ENCODE measurements at places on chromosomes 5 and 9.

GRCh38 chr5:113771483-113771882 is 258.0 kb downstream of the YTHDC2 start:
- DNase-seq, result no peak

GRCh38 chr5:73977146-73977545 is 351.1 kb downstream of the ARHGEF28 start:
- no peak for DNase-seq

DNA sequence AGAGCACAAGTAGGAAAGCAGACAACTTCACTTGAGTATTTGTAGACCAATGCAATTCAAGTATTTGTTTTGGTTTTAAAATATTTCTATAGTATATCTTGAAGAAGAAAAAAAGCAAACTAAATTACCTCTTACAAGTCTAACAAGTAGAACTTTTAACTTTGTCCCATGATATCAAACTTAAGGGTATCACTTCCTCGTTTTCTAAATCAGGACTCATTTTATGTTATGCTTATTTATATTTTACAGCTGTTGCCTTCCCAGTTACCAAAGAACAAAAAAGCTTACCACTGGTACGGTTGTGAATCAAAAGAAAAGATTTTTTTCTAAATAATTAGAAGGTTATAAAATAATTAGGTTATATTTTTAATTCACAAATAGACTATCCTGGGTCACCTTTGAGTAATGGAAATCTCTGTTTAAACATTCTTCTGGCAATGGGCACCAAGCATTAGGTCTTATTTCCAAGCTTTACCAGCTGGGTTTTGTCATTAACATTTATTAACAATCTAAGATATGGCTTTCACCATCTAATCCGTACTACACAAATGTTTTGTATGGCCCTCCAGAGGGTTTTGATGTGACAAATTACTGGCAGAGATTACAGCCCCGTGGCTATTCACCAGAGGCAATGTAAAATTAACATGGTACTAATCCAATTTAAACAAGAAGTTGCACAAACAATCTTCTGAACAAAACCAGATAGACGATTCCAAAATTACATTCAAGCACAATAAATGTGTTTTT is 63.6 kb downstream of the CEP120 start:
- no peak for DNase-seq

- no peak for DNase-seq
Observed at GRCh38 chr9:123481209-123481865, 125.3 kb downstream of the CRB2 start.

DNA sequence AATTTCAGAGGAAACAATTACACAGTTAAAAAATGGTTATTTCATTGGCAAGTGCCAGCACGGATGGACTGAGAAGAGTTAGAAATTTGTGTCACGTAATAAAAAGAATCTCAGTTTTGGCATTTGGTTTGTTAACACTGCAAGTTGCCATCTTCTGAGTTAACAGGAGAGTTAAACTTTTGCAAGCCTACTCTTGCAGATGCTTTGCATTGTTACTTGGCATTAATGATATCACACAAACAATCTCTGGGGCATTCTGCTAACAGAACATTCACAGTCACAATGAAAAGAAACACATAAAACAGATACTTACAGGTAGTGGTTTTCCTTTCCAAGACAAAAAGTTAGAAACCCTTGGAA is 647 bp downstream of the FREM1 start:
- no peak for DNase-seq

DNA sequence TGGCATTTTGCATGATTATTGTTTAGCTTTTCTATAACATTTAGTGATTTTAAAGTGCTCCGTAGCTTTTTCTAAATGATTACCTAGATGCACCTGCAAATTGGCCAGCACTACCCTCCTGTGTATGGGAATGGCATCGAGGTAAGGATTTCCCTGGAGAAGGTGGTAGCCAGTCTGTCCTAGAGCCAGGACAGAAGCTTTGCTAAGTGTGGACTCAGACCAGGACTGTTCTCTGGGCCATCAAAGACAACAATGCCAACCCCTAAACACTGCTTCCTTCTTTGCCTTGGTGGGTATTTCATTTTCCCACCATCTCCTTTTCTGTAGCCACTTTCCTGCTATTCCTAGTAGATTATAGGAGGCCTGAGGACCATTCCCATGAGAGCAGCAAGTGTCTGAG is 53.0 kb downstream of the CD180 start:
- no peak for DNase-seq

DNA sequence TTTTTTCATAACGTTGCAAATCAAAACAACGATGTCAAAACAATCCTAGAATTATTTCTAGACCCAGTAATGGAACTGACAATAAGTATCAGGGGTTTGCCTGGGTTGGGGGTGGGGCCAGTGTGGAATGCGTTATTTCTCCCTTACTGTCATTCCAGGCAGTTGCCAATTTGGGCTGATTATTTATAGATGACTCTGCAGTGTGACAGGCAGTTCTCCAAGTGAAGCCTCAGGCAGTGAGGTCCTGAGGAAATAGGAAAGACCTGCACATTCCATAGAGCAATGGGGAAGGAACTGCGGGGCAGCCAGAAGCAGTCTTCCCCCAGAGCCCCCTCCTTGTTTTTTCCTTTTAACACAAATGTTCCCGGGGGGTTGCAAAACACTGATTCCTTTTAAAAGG is 179.0 kb downstream of the YTHDC2 start:
- no peak for DNase-seq

GRCh38 chr5:38638656-38639055 is 82.2 kb upstream of the LIFR start:
- DNase-seq, result no peak

- DNase-seq, result no peak
Observed at GRCh38 chr9:3521966-3522365, 3.8 kb downstream of the RFX3 start.

DNA sequence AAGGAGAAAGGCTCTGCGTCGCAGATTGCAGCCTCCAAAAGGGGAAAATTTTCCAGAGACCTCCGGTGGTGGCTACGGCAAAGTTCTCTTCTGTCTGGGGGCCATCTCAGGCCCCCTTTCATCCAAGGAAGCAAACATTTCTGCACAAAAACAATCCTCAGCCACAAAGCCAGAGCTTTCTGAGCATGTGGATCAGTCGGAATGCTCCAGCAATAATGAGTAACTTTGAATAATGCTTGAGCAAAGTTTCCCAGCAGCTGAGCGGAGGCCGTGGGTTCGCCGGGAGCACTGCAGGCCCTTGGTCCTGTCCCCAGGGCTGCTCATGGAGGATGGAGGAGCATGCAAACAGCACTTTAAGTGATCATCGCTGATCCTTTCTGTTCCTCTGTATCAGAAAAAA is 60.2 kb upstream of the UNC5A start:
- DNase-seq, result no peak

- DNase-seq, result no peak
Observed at GRCh38 chr5:10469253-10470050, 27.8 kb downstream of the ROPN1L start.

- DNase-seq, result peak; percentile 30
Observed at GRCh38 chr9:133709015-133709611, 29.0 kb downstream of the SARDH start.

DNA sequence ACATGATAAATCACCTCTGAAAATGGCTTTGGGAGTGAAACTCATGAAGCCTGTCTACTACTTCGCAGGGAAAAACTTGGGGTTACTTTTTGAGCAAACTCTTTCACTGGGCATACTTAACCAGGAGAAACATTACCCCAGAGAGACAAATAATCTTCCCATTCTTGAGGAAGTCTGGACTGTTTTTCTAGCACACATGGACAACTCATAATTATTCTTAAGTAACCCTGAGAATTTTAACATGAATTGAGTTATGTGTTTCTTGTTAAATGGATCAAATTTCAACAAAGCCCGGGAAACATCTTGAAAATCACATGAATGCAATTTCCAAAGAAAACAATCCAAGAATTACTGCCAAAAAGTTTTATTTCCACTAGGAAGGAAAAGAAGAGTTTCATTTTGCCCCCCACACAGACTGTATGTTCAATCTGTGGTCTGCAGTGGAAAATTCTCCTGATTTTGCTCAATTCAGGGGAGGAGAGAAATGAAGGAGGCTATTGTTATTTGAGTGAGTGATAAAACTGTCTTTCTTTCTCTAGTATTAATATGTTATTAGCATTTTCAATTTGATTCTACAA is 564.8 kb upstream of the CLINT1 start:
- no peak for DNase-seq

GRCh38 chr5:30376848-30377247 is 816.6 kb upstream of the CDH6 start:
- no peak for DNase-seq

DNA sequence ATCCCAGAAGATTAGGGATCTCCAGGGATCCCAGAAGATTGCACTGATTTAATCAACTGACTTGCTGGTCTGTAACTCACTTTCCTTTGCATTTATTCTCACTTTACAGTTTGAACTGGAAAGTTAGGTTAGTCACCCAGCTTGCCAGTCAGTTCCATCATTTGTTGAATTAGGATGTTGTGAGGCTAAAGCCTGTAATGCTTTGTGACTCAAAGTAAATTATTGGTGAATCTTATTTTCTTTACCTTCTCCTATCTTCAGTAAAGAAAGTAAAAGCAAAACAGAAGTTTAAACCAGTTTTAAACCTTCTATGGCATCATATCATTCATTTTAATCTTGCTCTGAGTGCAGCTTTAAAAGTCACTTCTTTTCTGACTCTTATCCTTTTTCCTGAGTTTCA is 85.8 kb downstream of the SLC44A1 start:
- no peak for DNase-seq

DNA sequence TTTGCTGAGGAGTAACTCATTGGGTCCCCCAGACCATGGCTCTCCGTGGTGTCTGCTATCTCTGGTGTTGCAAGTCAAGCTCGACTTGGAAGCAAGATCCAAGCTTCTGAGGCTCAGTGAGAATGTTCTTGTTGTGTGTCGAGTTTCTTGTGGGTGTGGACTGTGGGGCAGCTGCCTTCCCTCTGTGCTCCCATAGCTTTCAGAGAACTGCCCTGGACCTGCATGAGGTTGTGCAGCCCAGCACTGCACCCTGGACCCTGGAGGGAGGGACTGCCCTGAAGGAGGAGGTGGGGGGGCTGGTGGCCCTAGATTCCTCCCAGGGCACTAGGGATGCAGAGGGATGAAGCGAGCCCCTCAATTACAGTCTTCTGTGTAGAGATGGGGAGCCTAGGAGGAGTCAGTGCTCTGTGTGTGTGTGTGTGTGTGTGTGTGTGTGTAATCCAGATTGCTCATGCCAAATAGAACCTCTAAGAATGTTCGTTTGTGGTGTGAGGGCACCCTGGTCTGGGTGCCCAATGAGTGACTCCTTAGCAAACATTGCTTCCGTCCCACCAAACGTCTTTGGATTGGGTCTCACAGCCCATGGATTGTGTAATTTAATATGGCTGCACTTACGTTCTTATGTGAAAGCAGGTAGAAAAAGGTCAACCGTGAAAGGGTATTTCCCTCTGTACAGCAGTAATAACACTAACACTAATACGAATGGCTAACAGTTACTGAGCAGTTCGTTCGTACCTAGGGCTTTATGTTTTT is 143.3 kb upstream of the LMX1B start:
- peak; percentile 11 for DNase-seq

GRCh38 chr5:136174021-136174659 is 18.8 kb downstream of the SMIM32 start:
- DNase-seq, result no peak

DNA sequence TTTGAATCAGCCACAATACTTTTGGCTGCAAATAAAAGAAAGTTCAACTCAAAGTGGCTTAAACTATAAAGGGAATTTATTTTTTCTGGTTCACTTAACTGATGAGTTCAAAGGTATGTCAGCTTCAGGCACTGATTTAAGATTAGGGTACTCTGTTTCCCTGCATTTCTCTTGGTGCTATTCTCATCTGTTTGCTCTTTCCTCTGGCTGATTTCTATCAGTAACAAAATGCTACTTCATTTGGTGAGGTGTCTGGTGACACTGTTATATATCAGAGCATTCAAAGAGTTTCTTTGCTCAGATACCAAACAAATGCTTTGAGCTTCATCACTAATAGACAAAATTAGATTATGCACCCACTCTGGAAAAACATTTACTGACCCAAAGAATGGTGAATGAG is 65.9 kb upstream of the HTR4 start:
- no peak for DNase-seq

GRCh38 chr5:84693256-84693655 is 308.6 kb upstream of the EDIL3 start:
- no peak for DNase-seq

GRCh38 chr5:67190861-67191260 is 5.7 kb downstream of the CD180 start:
- no peak for DNase-seq

GRCh38 chr5:13809921-13810320 is 134.6 kb downstream of the DNAH5 start:
- DNase-seq, result no peak

DNA sequence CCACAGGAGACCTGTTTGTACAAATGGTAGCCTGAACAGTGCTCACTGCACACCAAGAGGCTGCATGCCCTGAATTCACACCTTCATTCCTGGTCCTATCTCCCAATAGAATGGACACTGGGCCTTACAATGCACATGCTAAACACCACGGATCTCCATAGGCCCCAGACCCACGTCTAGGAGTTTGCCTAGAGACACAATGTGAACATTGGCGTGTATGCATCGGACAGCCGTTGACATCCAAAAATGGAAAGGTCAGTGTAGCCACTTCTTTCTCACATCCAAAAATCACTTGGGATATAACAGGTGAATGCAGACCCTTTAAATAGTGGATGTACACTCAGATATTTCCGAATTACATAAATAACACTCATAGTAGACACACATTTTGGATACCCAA is 927 bp downstream of the PAX5 start:
- DNase-seq, result no peak

All from right hindlimb (tissue), 1 donor.